Adrenal gland (tissue), 19 donors: ENCODE measurements at places on chromosomes 13 and 19. TPM values are rescaled to one million over a fixed set of nuclear protein-coding genes. Genes with fewer than 3 reads are reported as not detected.

DNA sequence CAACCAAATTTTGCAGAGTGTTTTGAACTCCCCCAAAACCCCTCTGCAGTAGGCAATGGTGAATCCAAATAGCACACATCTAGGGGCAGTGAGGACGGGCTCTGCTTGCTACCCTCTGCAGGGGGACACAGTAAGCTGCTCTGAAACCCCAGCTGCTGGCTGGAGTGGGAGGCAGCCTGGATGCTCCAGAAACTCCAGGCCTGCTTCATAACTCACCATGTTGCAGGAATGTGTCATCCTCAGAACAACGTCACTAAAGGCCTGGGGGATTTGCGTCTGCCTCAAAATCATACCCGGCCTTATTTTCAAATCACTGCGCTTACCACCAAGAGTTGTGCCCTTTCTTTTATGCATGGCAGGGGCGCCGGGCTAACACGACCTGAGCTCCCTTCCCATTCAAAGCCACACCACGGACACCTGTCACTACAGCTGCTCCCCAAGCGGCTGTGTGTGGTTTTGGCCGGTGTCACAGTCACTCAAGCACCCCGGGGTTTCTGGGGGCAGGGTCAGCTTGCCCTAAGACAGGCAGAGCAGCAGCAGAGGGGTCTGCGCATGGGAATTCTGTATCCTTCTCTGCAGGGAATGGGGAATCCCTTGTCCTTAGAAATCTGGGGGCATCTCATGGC is 93.9 kb downstream of the TSHZ3 start:
- DNase-seq = no peak

The FBXO27 gene
- 13.3 TPM for total RNA-seq

The AP1M2 gene
- total RNA-seq = 0.43 TPM

DNA sequence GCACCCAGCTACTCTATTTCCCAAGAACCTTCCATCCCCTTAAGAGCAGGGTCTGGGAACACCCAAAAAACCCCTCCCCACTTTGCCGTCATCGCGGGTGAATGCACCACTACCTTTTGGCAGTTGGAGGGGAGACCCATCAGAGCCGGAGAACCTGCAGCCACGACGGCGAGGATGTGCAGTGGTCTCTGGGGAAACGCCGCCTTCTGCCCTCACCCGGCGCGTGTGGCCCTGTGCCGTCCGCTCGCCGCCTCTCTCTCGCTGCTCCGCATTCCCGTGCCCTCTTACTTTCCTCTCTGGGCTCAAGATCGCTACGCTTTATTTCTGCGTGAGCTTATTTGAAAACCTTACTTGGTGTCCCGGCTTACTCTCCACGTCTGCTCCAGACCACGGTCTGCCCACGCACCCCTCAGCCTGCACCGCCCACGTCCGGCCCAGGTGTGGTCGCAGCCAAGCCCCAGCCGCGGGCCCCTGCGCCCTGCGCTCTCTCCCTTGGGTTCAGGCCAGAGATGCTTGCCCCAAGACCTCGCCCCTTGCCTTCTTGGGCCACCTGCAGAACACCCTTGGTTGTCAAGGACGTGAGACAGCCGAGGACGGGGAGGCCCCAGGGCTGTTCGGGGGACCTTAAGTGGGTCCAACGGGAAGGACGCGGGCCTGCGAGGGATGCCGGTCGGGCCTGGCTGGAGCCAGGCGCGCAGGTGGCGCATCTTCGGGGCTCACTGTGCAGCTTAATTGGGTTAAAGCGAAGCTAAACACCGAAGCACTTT is 2.0 kb upstream of the MAB21L1 start:
- no peak for DNase-seq

- no peak for DNase-seq
Measured at GRCh38 chr19:39334444-39334976, 1.3 kb downstream of the GMFG start.

DNA sequence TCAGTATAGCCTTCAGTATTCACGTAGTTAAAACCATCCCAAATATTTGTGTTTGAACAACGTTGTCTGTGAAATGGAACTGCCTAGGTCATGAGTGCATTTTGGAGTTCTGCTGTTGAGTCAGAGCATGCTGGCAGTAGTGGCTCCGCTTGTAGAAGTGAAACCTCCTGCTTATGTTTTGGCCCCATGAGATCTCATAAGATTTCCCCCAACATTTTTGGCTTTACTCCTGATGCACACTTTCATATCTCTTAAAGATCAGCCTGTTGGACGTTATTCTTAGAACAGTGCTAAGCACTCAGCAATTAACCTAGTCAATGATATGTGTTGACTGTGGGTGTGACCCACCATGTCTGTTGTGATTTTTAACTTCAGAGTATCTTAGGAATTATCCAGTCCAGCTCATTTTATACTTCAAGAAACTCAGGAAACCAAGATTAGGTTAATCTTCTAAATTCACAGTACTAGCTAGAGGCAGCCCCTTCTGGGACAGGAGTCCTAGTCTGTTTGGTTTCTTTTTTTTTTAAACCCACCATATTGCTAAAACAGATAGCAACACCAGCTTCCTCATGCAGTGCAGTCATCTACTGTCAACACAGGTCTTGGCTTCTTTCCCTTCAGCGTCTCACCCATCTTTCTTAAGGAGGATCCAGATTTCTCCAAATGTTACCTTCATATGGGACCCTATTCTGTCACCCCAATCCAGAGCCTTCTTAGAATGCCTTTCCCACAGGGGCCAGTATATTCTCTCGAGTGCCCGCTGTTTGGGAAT is 26.2 kb downstream of the RAP2A start:
- DNase-seq = no peak

The LILRA1 gene
- 0.30 TPM for total RNA-seq

The C19orf73 gene
- 0.94 TPM for total RNA-seq

The WASF3 gene
- 40.2 TPM for total RNA-seq

DNA sequence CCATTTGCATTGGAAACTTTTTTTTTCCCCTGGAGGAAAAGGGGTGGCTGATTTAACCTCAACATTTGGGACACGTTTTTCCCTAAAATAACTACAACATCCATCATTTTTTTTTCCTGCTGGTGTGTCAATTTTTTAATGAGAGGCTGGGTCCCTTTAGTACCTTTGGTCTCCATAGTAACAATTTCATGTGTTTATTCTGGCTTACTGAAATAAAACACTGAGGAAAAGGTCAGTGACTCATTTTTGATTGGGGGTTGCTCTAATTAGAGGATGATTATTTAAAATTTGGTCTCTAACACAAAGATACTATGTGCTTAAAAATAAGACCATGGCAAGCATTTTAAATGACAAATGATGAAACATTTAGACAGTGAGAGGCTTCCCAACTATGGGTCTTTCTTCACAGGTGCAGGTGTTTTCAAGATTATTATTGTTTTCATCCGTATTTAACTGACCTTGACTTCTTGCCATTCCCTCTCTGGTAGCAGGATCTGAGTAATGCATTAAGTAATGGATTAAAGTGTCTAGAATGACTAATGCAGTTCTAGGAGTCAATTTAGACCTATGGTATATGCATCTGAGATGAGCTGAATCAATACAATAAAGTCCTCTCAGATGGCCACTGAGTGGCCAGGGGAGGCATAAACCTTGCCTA is 406.4 kb downstream of the KCNRG start:
- DNase-seq = no peak

The URAD gene
- total RNA-seq = not detected

- DNase-seq = no peak
Measured at GRCh38 chr13:84684804-84685203, 802.5 kb upstream of the SLITRK1 start.

DNA sequence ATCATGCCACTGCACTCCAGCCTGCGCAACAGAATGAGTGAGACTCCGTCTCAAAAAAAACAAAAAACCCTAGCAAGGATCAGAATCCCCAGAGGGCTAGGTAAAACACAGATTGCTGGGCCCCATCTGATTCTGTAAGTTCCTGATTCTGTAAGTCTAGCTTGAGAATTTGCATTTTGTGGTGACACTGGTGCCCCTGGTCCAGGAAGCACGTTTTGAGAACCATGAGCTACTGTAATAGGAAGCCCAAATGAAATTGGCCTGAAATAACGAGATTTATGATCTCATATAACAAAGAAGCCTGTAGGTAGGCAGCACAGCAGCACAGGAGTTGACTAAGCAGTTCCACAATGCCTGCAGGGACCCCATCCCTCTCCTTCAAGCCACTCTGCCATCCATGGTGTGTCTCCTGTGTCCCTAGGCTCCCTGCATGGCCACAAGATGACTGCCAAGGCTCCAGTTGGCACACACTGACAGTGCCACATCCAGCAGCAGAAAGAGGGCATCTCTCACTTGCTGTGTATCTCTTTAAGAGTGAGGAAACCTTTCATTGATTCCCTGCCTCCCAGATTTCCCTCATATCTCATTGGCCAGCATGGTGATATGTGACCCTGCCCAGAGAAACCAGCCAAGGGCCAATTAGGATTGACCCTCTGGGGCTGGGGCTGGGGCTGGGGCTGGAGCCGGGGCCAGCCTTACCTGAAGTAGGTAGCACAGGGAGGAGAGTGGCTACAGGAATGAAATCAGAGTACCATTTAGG is 21.7 kb downstream of the SIPA1L3 start:
- DNase-seq = no peak

GRCh38 chr13:106462710-106463109 is 72.8 kb downstream of the EFNB2 start:
- DNase-seq = no peak

DNA sequence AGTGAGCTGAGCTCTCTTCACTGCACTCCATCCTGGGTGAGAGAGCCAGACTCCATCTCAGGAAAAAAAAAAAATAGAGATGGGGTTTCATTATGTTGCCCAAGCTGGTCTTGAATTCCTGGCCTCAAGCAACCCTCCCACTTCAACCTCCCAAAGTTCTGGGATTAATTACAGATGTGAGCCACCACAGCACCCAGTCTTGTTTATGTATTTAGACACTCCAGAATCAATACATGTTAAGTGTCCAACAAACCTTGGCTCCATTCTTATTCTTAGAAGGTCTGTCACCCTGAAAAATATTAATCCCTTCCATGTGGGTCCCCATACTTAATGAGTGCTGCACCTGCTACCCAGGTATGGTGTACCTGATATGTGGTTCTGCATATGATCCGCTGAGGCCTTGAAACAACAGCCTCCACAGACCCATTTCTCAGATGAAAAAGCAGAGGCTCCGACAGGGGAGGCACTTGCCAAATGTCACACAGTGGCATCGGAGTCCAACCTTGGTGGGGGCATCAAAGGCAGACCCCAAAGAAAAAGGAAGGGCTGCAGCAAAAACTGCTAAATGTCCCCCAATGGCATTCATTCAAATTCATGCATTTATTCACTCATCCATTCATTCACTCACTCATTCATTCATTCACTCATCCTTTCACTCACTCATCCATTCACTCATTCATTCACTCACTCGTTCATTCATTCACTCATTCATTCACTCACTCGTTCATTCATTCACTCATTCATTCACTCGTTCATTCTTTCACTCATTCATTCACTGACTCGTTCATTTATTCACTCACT is 16.7 kb downstream of the TICAM1 start:
- no peak for DNase-seq

- no peak for DNase-seq
Measured at GRCh38 chr13:45732916-45733315, 30.8 kb downstream of the CBY2 start.

The NANOS3 gene
- total RNA-seq = 0.28 TPM

GRCh38 chr13:112446347-112446861 is 70.2 kb downstream of the SPACA7 start:
- no peak for DNase-seq

The F10 gene
- 9.5 TPM for total RNA-seq

The VWA8 gene
- 38.7 TPM for total RNA-seq

- DNase-seq = peak; percentile 63
Measured at GRCh38 chr13:75368167-75368566, 113.8 kb downstream of the TBC1D4 start.

The UPF3A gene
- total RNA-seq = 46.8 TPM

The LRP3 gene
- 62.4 TPM for total RNA-seq

The KIR3DL2 gene
- total RNA-seq = not detected

The ICAM4 gene
- 1.0 TPM for total RNA-seq

The PLA2G4C gene
- total RNA-seq = 65.8 TPM

- no peak for DNase-seq
Measured at GRCh38 chr19:23095418-23095817, 21.4 kb upstream of the ZNF730 start.

DNA sequence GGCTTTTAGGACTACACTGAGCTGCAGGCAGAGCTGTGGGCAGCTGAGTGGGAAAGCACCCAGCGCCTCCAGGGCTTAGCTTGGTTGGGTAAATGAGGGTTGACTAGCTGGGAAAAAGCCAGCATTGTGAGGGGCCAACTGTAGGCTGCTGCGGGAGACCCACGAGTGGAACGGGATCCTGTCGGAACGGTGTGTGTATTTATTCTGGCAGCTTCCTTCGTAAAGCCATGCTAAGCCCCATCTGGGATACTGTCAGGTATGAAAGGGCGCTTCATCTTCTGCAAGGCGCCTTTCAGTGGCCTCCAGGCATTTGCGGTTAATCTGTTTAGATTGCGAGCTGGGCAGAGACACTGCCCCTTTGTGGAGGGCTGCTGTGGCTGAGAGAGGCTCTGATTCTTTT is 39.5 kb upstream of the CNMD start:
- no peak for DNase-seq

GRCh38 chr13:58238972-58239773 is 607.6 kb downstream of the PCDH17 start:
- no peak for DNase-seq

- DNase-seq = no peak
Measured at GRCh38 chr19:38721979-38722773, 22.1 kb downstream of the CAPN12 start.

DNA sequence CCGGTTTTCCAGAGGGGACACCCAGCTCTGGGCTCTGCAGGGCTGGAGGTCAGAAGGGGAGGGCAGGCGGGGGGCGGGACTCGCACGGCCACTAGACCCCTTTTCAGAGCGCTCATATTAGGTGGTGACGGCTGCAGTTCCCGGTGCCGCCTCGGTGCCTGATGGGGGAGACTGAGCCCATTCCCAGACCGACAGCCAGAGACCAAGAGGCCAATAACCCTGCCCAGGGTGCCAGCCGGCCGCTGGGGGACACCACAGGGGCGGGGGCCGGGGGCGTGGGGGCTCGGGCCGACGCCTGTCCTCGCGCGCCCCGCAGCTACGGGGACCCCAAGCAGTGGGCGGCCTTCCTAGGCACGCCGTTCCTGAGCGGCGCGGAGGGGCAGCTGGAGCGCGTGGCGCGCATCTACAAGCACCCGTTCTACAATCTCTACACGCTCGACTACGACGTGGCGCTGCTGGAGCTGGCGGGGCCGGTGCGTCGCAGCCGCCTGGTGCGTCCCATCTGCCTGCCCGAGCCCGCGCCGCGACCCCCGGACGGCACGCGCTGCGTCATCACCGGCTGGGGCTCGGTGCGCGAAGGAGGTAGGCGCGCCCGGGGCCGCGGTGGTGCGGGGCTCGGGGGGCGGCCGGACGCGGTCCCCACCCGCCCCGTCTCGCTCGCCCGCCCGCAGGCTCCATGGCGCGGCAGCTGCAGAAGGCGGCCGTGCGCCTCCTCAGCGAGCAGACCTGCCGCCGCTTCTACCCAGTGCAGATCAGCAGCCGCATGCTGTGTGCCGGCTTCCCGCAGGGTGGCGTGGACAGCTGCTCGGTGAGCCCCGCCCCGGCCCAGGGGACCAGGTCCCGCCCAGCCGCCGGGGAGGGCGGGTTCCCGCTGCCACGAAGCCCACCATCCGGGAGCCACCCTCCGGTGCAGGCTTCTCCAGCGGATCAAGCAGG is 2.4 kb downstream of the TIMM13 start:
- peak; percentile 82 for DNase-seq

The ZNF584 gene
- total RNA-seq = 18.7 TPM

- DNase-seq = no peak
Measured at GRCh38 chr13:26785838-26786630, 25.4 kb upstream of the GPR12 start.
